ENCODE measurements at places on chromosomes 16 and 17. TPM values are rescaled to one million over a fixed set of nuclear protein-coding genes. Genes with fewer than 3 reads are reported as not detected.

The SEZ6 gene
- total RNA-seq: 0.20 TPM

The NPB gene
- total RNA-seq: 1.8 TPM

GRCh38 chr16:84068783-84069462, 26.3 kb upstream of the SLC38A8 start:
- no peak for DNase-seq

GRCh38 chr17:49580981-49581647, 5.4 kb downstream of the NXPH3 start:
- peak; percentile 52 for DNase-seq

DNA sequence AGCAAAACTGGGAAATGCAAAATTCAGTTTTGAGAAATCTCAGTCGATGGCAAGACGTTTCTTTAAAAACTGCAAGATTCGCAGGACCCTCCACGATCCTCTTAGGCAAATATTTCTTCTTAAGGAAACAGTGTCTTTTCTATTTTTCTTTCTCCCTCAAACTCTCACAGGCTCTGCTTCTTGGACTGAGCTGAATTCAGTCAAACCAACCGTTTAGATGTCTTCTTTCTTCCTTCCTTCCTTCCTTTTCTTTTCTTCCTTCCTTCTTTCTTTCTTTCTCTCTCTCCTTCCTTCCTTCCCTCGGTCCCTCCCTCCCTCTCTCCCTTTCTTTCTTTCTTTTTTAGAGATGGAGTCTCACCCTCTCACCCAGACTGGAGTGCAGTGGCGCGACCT, 67.2 kb upstream of the AXIN2 start:
- no peak for DNase-seq

GRCh38 chr17:77698903-77699623, 259.4 kb upstream of the TNRC6C start:
- peak; percentile 42 for DNase-seq

GRCh38 chr16:21159281-21159951, 942 bp downstream of the LDAF1 start:
- peak; percentile 80 for DNase-seq
